Heart left ventricle (tissue), 16 donors: ENCODE measurements at places on chromosomes 1 and 21.
A peak's percentile ranks its signal among the peaks of the same experiment; 100 is the strongest.

DNA sequence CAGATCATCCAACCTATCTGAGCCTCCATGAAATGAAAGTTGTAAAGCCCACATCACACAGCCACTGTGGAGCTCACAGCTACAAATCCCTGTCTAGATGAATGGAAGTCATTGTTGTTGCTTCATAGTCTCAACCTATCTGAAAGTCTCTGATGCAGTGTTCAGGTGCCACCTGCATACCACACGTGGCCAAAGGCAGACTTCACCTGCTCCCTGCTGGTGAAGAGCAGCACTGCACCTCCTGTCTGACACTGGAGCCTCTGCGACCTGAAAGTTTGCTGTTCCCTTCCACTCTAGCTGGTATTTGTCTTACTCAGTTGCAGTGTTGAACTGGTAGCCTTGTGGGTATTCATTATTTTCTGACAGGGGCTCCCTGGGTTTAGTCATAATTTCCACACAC lies 18.4 kb downstream of the LORICRIN start:
- no peak for DNase-seq

GRCh38 chr1:208242941-208243526 lies 1.1 kb downstream of the PLXNA2 start:
- peak; percentile 72 for DNase-seq

DNA sequence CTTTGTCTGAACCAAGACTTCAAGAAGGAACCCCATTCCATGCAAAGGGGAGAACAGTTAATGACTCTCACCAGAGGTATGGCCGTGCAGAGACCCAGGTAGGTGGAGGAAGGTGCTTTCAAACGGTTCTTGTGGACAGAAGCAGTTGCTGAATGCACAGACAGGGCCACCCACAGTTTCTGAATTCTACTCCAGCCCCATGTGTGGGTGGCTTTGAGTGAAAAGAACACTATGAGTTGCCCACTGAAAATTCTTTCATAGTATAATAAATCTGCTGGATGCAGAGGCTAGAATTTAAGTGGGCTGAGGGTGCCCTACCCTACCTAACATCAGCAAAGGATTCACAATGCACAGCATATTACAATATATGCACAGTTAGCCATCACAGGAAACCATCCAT lies 7.2 kb upstream of the CCDC185 start:
- DNase-seq = no peak

GRCh38 chr1:172279939-172280636 lies 140.4 kb upstream of the C1orf105 start:
- no peak for DNase-seq

GRCh38 chr1:153336650-153337049 lies 12.0 kb downstream of the PGLYRP4 start:
- DNase-seq = no peak

DNA sequence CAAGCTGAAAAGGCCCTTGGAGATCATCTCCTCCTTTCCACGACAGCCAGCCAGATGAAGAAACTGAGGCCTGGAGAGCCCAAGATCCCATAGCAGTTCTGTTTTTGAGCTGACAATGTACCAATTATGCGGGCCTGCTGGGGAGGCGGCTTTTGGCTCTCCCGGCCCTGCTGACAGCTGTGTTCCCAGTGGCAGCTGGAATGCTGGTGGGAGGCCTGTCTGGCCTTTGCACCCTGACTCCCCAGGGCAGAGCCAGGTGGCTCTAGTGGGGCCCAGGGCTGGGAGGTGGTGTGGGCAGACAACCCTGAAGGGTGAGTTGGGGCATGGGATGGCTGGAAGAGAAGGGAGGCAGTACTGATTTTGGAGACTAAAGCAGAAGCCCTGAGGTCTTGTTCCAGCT lies 30.7 kb upstream of the WASF2 start:
- no peak for DNase-seq

DNA sequence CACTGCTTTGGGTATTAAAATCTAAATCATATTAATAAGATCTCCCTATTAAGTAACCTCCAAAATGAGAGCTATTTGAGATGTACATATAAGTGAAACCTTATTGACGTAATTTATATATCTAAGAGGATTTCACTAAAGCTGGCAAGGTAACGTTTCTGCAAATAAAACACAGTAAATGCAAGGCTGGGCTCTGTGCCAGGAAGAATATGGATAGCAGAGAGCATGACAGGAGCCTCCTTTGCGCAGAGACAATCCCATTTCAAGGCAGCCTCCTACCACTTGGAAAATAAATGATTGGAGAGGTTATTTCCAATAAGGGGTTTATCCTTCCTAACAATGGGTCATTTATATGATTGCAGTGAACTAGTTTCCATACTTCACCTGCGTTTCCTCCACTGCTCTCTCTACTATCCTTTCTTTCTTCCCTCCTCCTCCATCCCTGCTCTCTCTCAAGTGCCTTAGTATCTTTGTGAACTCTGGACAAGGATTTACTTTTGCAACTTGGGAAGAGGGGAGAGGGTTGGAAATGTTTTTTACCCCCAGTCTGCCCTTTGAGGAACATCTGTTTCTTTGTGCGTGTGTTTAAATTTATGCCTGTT lies 3.0 kb upstream of the NFIA start:
- no peak for DNase-seq

- no peak for DNase-seq
Observed at GRCh38 chr1:84143796-84144565, at the start of gene PRKACB. TSS of gene PRKACB (plus strand) at chr1:84144271. CDS start at chr1:84144362, 91 bp downstream.
